A549 treated with GW870086 at 1 μM for 4 hours (cell line): ENCODE measurements at places on chromosomes 1 and 21. TPM values are rescaled to one million over a fixed set of nuclear protein-coding genes. Genes with fewer than 3 reads are reported as not detected.

The AKNAD1 gene
- total RNA-seq = 1.1 to 1.5 TPM (median 1.3 TPM) in 5 replicates

The RWDD3 gene
- total RNA-seq = 8.0 to 11.2 TPM (median 9.0 TPM) in 5 replicates

The VASH2 gene
- 2.6 to 4.7 TPM (median 3.6 TPM) in 5 replicates for total RNA-seq

The LHX8 gene
- 0.77 to 1.3 TPM (median 0.97 TPM) in 5 replicates for total RNA-seq

The CACNA1S gene
- total RNA-seq = not detected in 5 replicates

The G0S2 gene
- total RNA-seq = 3.0 to 4.7 TPM (median 3.4 TPM) in 5 replicates

The IRF6 gene
- 0.09 to 0.16 TPM (median 0.13 TPM) in 5 replicates for total RNA-seq
